ENCODE measurements at places on chromosomes 3 and 15.

GRCh38 chr3:188188911-188189310, 35.0 kb downstream of the LPP start:
- no peak for DNase-seq

- no peak for DNase-seq
Measured at GRCh38 chr15:27694506-27695087, 404.5 kb downstream of the OCA2 start.

DNA sequence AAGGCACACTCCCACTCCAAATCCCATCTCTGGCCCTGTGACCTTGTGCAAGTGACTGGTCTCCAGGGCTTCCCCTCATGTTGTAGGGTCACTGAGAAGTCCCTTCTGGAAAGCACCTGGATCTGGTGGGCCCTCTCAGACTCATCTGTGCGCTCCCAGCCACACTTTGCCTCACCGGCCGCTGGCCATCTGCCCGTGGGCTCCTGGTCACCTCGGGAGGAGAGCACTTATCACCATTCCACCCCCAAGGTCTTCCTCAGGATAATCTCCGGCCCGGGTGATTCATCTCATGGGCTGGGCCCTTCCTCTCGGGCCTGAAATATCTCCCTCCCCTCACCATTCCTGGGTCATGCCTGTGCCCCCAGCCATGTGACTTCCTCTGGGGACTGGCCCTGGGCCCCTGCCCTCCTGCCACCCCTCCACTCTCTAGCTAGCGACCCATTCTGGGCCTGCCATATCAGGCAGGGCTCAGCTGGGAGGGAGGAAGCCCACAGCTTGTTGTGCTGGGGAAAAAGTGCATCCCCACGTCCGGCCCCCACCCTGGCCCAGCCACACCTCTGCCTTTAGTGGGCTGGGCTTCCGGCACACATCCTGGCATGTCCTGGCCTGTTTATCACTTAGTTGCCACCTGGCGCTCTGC, 10.6 kb upstream of the WNT7A start:
- DNase-seq: no peak

DNA sequence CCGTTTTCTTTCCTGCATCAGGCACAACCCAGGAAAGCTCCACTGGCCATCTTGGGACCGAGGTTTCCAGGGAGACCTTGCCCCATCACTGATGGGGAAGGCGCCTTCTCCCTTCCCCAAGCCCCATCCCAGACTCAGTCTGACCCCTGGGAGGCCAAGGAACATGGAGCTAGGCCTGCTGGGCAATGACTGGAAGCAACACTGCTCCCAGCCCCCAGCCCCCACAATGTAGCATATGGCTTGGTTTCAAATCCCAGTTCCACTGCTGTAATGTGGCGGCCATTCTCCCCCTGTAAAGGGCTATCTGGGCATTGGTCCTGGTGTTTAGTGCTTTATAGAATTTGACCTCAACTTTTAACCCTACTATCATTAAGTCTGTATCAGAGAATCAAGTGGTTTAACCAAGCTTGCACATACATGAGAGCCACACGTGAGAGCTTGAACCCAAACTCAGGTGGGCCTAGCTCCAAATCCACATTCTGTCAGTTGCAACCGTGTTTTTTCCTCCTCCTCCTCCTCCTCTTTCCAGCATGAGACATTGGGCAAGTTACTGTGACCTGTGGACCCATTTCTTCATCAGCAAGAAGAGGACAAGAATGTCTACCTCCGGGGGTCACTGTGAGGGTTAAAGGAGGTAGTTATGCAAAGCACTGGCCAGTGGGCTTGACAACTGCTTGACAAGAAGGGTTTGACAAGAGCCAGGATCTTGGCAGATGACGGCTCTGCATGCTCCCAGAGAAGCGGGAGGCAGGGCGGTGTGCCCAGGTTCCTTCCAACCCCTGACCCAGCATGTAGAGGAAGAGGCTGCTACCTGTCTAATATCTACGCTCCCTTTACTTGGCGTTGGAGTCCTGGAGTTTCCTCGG, 37.4 kb downstream of the KLHL25 start:
- no peak for DNase-seq

DNA sequence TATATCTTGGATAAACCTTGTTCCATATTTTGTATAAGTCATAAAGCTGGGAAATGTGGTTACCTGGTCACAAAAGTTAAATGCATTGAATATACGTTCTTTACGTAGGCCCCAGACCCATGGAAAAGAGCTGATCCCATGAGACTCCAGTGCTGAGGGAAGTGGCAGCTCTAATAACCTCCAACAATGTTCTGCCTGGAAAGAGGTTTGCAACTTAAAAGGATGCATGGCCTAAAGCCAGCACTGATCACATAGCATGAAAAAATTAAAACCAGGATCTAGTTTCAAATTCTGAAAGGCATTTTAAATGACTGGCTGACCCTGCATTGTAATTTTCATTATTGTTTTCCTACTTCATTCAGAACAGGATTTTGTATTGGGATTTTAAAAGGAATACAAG, 27.9 kb upstream of the STRIT1 start:
- DNase-seq: no peak

- DNase-seq: no peak
Measured at GRCh38 chr3:145490088-145491048, 670.6 kb downstream of the PLOD2 start.

- DNase-seq: peak; percentile 64
Measured at GRCh38 chr15:90956274-90957030, 1.8 kb downstream of the RCCD1 start.

- no peak for DNase-seq
Measured at GRCh38 chr3:34724916-34725499, 914.3 kb upstream of the ARPP21 start.

- no peak for DNase-seq
Measured at GRCh38 chr3:156252656-156253055, 132.3 kb downstream of the KCNAB1 start.

- DNase-seq: no peak
Measured at GRCh38 chr15:70789213-70789612, 25.9 kb upstream of the UACA start.

GRCh38 chr3:27114684-27115083, 254.5 kb downstream of the NEK10 start:
- no peak for DNase-seq

- peak; percentile 82 for DNase-seq
Measured at GRCh38 chr3:187745201-187746058, at the start of gene BCL6. TSS of gene BCL6 (minus strand) at chr3:187745468. CDS start at chr3:187733693, 11,775 bp downstream.

GRCh38 chr3:181330257-181330656, 340.7 kb upstream of the DNAJC19 start:
- no peak for DNase-seq

DNA sequence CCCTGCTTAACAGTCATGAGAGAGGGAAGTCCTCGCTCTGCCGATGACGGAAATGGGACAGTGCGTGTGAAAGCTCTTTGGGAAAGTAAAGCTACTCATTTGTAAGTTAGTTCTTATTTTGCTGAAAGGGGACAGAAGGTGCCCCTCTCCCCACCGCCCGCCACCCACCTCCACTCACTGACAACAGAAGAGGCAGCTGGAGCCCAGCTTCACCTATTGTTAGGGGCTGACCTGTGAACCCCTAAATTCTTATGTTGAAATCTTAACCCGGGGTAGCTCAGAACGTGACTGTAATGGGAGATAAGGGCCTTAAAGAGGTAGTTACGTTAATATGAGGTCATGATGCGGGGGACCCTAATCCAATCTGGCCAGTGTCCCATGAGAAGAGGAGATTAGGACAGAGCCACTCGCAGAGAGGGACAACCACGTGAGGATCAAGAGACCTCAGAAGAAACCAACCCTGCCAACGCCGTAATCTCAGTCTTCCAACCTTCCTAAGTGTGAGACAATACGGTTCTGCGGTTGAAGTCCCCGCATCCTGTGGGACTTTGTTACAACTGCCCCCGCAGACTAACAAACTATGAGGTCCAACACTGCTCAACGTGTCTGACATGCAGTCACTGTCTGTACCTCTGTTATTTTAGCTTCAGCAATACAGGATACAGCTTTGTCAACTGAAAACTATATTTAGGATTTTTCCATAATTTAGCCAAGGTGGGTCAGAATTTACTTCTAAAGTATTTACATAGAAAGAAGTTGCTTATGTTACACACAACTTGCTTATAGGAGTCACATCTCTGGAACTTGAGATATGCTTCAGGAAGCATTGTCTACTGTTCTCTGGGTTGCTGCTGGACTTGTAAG, 51.7 kb downstream of the PCSK6 start:
- DNase-seq: no peak

DNA sequence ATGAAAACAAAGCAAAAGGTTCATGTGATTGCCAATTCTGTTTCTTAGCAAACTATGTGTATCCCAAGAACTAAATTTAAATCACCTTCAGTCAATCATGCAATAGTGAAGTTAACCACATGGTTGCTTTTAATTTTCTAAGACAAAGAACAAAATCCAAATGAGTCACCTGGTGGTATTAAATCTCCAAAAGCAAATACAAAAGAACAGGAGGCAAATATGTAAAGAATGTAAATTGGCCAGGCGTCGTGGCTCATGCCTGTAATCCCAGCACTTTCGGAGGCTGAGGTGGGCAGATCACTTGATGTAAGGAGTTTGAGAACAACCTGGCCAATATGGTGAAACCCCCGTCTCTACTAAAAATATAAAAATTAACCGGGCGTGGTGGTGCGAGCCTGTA, 54.2 kb upstream of the PIK3R4 start:
- DNase-seq: no peak

GRCh38 chr15:71115567-71116351, 488 bp downstream of the THSD4 start:
- no peak for DNase-seq

DNA sequence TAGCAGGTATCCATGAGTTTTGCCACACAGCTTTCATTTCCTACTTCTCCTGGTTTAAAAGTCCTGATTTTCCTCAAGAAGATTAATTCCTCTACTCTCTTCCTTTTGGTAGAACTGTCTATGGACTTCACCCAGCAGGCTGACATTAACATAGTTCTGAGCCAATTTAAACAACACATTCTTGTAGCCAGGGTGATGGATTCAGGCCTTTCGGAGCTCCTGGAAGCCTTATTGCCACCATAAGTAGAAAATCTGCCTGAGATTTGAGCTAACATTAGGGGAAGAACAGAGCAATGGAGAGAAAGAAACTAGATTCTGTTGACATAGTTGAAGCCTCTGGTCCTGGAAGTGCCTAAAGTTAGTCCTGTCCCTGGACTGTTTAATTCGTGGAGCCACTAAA, 449.8 kb downstream of the TAFA4 start:
- no peak for DNase-seq

DNA sequence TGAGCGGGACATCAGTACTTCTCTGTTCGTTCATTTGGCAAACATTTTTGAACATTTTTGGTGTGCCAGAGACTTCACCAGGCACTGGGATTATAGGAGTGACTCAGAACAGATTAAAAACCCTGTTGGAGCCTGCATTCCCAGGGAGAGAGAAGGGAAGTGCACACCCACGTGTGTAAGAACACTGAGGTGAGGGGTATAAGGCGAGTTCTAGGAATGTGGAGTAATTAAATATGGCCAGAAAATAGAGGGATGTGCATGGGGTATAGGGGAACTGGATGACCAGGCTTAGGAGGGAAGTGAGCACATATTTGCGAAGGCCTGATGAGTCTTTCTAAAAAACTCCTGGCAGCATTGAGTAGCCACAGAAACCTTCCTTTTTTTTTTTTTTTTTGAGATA, 401.2 kb upstream of the C2CD4B start:
- DNase-seq: no peak

GRCh38 chr15:33671456-33671855, 296.8 kb upstream of the CHRM5 start:
- no peak for DNase-seq

- no peak for DNase-seq
Measured at GRCh38 chr3:132134611-132135010, 99.8 kb upstream of the CPNE4 start.

DNA sequence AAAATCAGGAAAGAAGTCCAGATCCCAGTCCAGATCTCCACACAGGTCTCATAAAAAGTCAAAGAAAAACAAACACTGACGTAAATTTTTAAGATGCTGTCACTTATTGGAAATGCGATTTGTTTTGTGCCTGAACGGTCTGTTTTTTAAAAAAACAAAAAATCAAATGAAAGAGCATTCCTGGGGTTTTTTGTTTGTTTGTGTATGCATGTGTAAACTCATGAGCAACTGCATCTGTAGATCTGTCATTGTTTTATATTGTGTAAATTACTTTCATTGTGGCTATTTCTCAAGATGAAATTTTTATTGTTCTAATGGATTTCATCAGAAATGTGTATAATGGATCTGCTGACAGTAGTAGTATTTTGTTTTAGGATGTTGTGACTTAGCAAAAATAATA, 55.0 kb downstream of the U2SURP start:
- DNase-seq: no peak

GRCh38 chr3:184262764-184263179, 1.4 kb upstream of the CAMK2N2 start:
- no peak for DNase-seq

DNA sequence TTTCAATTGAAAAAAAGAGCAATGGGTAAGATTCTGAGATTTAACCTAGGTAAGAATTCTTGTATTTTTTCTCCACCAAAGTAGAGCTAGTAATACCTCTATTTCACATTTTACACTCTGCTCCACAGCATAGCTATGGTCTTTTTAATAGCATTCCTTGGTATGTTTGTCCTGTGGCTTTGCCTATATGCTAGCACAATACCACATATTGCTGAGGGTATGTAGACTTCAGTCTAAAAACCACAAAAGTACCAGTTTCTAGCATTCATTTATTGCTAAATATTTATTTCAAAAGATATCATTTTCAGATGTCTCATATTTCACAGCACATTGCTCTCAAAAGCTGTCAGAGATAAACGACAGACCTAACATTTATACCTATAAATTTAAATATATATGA, 18.2 kb upstream of the EOGT start:
- DNase-seq: no peak

DNA sequence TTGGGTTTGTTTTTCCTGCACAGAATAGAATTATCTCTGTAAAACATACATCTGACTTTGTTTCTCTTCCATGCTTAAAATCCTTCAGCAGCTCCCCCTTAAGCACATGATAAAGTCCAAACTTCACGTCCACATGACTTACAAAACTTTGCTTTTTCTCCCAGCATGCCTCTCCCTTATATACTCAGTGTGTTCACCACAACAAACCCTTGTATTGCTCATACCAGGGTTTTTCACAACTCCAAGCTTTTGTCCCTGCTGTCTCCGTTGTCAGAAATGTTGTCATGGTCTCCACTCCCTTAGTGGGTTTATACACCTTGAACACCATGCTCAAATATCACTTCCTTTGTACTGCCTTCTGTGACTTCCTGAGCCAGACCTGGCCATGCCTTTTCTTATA, 91.1 kb upstream of the MITF start:
- DNase-seq: no peak

DNA sequence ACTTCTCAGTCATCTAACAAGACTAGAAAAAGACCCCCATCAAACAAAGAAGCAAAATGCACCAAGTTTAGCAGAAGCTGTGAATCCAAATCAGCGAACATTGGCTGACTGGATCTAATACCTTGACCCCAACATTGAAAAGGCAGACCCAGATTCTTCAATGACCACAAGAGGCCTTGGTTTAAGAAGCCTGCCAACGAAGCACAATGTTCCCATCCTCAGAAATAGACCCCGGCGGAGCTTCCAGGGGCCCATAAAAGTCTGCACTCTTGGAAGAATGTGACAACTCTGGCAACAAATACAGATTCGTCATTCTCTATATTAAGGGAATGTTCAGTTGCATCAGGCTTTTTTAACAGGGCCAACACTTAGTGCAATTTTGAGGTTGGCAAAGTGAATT, 112.8 kb upstream of the BCL6 start:
- peak; percentile 2 for DNase-seq

GRCh38 chr15:91099995-91100813, at the start of gene SV2B:
TSS of gene SV2B (plus strand) at chr15:91100257. CDS start at chr15:91226264, 126,007 bp downstream.
- DNase-seq: no peak

- no peak for DNase-seq
Measured at GRCh38 chr15:96276438-96277210, 53.9 kb upstream of the NR2F2 start.
